Activated naive CD4-positive, alpha-beta T cell (primary cell): ENCODE measurements at places on chromosomes 3 and 15.

DNA sequence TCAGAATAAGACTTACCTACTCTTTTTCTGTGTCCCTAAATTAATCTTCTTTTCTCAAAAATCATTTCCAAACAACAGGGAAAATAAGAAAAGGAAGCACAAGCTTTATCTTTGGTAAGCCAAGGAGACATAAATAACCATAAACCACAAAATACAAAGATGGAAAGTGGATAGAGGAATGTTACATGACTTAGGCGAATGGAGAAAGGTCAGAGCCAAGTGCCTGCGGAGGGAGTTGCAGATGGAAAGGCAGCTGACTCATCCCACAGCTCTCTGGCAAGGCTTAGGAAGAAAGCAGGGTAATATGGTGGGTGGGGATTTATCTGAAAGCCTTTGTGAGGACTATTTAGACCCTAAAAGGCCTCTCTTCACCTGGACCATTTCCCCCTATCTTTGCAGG is 72.8 kb downstream of the GALK2 start:
- no peak for DNase-seq

GRCh38 chr15:26598704-26599103 is 174.2 kb downstream of the GABRB3 start:
- DNase-seq: no peak

- DNase-seq: no peak
These were observed 64.7 kb downstream of the UBE3A start for GRCh38 chr15:25374143-25374542.

DNA sequence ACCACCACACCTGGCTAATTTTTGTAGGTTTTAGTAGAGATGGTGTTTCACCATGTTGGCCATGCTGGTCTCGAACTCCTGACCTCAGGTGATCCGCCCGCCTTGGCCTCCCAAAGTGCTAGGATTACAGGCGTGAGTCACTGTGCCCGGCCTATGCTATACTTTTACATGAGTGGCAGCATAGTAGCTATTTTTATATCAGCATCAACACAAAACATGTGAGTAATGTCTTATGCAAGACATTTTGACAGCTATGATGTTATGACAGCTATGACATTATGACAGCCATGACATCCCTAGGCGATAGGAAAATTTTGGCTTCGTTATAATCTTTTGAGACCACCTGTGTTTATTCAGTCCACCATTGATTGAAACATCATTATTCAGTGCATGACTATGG is 4.1 kb upstream of the NAALADL2 start:
- DNase-seq: no peak

DNA sequence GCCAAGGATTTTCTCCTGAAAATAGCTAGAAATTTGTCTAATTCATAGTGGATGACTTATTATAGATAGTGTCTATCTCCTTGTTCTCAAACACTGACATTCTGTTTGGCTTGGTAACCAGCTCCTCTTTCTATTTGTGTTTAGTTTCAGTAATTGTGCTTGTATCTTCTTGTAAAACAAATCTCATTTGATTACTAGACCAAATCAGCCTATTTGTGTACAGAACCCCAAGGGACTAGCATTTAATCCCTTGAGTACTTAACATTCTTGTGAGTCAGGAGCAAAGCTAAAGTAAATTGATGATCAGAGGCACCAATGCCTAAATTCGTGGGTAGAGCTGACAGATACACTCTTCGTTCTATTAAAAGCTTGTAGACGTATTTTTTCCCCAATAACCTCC is 306.5 kb upstream of the SLITRK3 start:
- no peak for DNase-seq

- DNase-seq: peak; percentile 42
These were observed 160.8 kb upstream of the TLE3 start for GRCh38 chr15:70258369-70259027.

DNA sequence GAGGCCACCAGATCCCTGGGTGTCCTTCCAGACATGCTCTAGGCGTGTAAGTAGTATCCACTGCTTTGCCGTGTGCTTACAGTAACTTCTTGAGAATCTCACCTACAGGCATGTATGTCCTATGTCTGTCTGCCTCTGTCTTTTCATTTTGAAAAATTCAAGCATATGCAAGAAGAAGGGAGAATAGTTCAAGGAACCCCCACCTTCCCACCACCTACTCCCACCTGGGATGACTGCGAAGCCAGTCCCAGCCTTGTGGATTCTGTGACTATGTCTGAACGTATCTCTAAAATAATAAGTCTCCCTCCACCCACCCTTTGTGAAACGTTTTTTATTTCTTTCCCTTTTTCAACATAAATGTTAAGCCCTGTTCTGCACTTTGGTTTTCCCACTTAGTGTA is 15.0 kb downstream of the CHST13 start:
- DNase-seq: no peak

DNA sequence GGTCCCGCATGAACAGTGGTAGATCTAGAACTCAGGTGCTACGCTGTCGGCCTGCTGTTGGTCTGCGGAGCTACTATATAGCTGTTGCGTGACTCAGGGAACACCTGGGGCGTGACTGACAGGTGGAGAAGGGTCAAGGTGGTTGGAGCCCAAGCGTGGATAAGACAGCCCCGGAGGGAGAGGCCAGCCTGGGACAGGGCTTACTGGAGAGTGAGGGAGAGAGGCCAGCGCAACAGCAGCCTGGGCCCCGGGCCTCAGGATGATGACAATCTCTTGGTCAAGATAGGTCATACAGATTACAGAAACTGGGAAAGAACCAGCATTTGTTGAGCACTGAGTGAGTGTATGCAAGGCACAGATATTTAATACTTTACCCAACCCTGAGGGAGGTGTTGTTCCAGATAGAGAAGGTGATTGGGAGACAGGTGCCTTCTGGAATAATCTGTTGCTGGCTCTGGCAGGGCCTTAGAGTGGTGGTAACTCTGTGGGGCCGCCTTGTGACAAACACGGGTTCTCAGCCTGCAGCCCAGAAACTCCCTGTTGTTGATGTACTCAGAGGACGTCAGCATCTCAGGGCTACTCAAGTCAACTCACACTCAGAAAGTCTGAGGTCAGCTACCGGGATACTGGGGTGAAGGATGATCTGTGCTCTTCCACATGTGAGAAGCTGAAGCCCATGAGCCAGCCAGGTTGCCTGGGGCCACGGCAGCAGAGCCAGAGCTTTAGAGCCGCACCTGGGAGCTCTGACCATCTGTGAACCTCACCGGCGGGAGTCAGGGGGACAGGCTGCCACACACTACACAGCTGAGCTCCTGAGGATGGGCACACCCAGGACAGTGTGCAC is 265.4 kb upstream of the HES1 start:
- no peak for DNase-seq

DNA sequence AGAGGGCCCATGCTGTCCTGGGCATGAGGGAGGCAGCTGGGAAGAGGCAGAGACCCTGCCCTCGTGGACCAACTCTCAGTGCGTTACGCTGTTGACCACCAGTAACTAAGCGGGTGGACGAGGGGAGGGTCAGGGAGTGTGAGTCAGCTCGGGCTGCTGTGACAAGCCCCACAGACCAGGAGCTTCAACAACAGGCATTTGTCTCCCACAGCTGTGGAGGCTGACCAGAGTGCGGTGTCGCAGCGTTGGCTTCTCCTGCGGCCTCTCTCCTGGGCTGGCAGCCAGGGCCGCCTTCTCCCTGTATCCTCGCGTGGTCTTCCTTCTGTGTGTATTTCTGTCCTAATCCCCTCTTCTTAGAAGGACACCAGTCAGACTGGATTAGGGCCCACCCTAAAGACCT is 13.0 kb downstream of the EFCC1 start:
- DNase-seq: no peak

DNA sequence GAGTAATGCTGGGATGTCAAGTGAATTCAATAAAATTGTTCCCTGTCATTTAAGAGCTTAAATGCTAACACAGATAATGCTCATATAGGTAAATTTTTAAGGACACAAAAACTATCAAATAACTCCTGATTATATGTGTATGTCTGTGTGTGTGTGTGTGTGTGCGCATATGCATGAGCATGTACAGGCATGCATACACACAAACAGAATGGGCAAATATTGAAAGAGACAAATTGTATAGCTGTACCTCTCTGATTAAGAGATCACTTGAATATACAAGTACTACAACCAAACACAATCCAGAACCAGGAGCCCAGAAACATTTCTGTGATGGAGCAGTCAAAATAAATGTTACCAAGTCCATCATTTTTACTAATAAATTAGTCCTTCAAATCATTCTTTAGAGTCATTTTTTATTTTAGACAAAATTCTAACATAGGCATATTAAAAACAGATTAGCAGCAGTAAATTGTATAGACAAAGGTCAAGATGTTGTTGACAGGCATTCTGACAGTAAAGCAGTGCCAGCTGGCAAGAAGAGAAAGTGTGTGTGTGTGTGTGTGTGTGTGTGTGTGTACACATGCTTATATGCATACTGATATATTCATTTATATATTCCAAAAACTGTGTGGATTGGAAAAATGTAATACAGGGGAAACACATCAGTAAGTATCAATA is 145.3 kb downstream of the CD47 start:
- DNase-seq: no peak

DNA sequence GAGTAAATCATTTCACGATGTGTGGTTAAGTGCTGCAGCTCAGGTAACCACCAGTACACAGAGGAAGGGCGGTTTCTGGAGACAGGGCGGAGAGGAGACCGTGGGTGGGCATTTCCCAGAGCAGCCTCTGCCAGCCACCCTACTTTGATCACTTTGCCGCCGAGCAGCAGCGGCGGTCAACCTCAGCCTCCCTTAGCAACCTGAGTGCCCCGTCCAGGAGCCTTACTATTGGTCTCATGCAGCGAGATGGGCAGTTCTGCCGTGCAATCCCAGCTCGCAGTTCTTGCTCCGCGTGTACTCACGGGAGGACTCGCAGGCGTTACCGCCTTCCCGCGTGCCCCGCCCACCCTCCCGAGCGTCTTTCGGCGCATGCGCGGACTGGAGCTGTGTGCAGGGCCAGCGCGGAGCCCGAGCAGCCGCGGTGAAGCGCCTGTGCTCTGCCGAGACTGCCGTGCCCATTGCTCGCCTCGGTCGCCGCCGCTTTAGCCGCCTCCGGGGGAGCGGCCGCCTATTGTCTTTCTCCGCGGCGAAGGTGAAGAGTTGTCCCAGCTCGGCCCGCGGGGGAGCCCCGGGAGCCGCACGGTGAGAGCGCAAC is at the start of gene AKAP13:
Gene AKAP13, plus strand, starts transcription at position 387 of the 595 bp plus-strand sequence. CDS start 105,118 bp downstream, outside the sequence.
- DNase-seq: peak; percentile 94

GRCh38 chr15:31169558-31169957 is 68.0 kb upstream of the TRPM1 start:
- no peak for DNase-seq

- peak; percentile 30 for DNase-seq
These were observed 104.9 kb upstream of the ASB14 start for GRCh38 chr3:57397175-57398026.

DNA sequence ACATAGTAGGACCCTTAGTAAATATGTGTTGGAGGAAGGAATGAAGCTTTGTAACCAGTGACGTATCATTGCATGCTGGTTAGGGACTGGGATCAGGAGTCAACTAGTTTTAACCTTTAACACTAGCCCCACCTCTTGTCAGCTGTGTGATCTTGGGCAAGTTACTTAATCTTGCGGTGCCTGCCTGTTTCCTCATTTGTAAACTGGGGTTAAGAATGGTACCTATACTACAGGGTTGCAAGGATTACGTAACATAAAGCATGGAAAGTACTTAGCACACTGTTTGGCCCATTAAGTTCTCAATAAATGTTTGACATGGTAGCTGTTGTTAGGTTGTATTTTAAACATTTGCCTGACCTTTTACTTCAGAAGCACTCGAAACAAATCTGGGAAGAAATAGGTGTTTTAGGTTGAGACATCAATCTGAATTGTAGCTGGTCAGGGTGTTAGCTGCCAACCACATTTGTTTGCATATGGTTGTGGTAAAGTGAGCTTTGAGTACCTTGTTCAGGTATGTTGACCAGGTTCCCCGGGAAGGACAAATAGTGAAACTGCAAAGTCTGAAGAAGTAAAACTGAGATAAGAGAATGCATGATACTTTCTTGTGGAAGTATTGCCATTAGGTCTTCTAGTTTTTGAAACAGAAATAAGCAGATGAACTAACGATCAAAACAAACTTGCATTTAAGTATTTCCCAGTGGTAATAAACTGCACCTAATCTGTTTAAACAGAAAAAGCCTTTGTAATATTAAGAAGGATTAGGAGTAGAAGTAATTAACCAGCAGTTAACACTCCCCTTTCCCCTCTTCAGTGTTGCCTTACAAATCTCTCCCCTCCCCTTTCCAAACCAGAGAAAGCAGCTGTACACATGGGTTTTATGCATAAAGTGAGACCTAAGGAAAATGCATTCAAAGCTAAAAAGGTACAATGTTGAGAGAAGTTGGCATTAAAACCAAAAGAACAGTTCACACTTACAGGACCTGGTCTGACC is 25.8 kb upstream of the SCAANT1 start:
- no peak for DNase-seq

DNA sequence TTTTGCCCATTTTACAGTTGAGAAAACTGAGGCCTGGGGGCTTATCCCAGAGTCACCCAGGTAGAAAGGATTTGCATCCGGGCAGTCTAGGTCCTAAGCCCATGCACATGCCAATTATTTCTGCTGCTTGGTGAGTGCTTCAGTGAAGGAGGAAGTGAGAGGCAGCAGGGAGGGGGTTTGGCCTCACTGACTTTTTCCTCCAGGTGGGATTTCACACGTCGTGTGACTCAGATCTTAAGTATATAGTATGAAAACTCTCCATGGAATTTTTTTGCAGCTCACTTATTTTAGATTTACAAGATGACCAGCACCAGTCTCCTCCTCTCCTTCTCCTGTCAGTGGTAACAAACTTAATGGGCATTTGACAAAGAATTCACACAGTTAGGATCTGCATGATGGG is 4.6 kb downstream of the ITGA11 start:
- DNase-seq: no peak

DNA sequence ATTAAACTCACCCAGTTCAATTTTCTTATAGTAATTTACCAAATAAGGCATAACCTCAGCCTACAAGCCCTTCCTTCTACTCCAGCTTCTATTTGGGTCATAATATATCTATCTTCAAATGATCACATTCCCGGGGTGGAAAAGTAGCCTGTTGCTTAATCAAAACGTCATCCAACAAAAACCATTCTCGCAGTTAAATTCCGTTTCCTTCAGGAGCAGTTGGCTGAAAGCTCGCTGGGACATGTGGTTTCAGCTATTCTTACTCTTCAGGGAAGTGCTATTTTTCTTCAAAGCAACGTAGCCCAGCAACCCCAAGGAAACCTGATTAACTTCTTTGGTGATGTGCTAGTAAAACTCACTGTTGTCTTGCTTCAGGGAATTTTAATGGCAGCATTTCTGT is 59.6 kb downstream of the MAGI1 start:
- no peak for DNase-seq

DNA sequence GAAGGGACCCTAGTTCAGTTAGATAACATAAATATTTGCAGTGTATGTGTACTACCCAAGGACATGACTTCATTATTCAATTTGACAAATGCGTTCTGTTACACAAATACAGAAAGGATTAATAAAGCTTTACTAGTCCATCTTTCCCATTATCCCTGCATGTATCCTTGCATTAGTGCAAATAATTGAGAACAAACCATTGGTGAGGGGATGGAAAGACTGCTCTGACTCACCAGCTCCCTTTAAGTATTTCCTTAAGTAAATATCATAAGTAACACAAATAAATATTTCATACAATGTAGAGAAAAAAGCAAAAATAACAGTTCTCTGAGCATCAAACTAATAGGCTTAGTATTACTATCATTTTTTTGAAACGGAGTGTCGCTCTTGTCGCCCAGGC is 1.9 kb upstream of the GPD1L start:
- DNase-seq: no peak

GRCh38 chr15:26049900-26050657 is 187.0 kb upstream of the ATP10A start:
- no peak for DNase-seq

- no peak for DNase-seq
These were observed 364.1 kb upstream of the CBLB start for GRCh38 chr3:106232956-106233355.
